ENCODE measurements at places on chromosomes 3 and 15. TPM values are rescaled to one million over a fixed set of nuclear protein-coding genes. Genes with fewer than 3 reads are reported as not detected.

CHRNA5 gene
- total RNA-seq, result 1.3 TPM

DNA sequence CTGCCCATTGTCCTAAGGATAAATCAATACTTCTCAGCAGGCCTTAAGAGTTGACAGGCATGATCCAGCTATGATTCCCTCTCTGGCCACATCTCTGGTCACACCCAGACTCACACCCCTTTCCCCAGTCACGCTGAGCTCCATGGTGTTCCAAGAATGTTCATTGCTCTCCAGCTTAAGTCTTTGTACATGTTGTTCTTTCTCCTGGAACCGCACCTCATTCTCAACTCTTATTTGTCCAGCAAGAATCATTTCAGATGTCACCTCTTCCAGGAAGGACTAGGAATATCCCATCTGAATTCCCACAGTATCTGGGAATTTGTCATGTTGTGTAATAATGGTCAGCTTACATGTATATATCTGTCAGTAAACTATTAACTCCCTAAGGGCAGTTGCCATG is 118.3 kb upstream of the GALNT15 start:
- no peaks in the 10 kb centered on the region for H3K27me3 ChIP-seq
- no peak overlapping the region for H3K4me3 ChIP-seq
- no peaks in the 10 kb centered on the region for H3K36me3 ChIP-seq
- no peaks in the 10 kb centered on the region for H3K4me1 ChIP-seq

NLGN1 gene
- total RNA-seq, result 3.4 TPM

DNA sequence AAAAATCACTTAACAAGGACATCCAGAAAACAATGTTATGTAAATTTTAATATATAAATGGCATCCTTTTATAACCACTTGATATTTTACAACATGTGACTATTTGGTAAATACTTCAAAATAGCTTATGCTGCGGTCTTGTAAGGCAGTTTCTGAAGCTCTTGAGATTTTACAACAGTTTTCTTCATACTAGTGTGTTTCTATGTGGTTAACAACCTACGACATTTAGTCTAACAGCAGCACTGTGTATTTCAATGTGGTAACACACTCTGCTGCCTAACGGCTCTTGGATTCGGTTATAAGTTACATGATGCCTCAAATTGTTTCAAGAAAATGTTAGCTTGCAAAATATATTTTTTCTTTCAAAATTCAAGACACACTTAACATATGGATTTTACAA is 12.9 kb upstream of the MELTF start:
- DNase-seq, result no peak
- H3K27ac ChIP-seq, result no peak overlapping the region
- H3K27me3 ChIP-seq, result no peaks in the 10 kb centered on the region
- peaks cover 5% of the 10 kb centered on the region for H3K36me3 ChIP-seq
- no peaks in the 10 kb centered on the region for H3K4me1 ChIP-seq
- no peak overlapping the region for H3K4me3 ChIP-seq

GRCh38 chr3:161838021-161838420 is 341.4 kb downstream of the OTOL1 start:
- peak; percentile 44 for DNase-seq
- no peaks in the 10 kb centered on the region for H3K27me3 ChIP-seq
- no peak overlapping the region for H3K27ac ChIP-seq

- no peaks in the 10 kb centered on the region for H3K27me3 ChIP-seq
- DNase-seq, result no peak
- no peak overlapping the region for H3K27ac ChIP-seq
- H3K4me1 ChIP-seq, result no peaks in the 10 kb centered on the region
- no peaks in the 10 kb centered on the region for H3K36me3 ChIP-seq
- no peak overlapping the region for H3K4me3 ChIP-seq
These were observed 105.4 kb downstream of the ABHD5 start for GRCh38 chr3:43796041-43796596.

HMCES gene
- total RNA-seq, result 35.6 TPM

DNA sequence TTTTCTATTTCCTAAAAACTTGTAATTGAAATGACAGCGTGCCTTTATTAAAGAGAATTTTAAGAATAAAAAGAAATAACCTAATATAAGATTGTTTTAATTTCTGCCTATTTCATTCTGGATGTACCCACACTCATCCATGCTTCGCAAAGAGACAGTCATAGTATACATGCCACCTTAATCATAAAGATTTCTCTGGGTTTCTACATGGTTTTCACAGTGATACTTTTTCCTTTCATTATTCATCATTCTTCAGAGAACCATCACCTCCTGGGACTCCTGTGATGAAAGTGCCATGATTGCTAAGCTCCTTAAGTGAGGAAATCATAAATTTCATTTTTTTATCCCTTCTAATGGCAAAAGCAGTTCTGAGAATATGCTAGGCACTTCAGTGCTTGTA is 4.3 kb upstream of the CCR8 start:
- H3K4me1 ChIP-seq, result no peaks in the 10 kb centered on the region
- DNase-seq, result no peak
- H3K4me3 ChIP-seq, result no peak overlapping the region
- H3K36me3 ChIP-seq, result no peaks in the 10 kb centered on the region
- no peak overlapping the region for H3K27ac ChIP-seq

GRCh38 chr3:184602372-184603150 is 41.0 kb downstream of the EPHB3 start:
- no peaks in the 10 kb centered on the region for H3K36me3 ChIP-seq
- DNase-seq, result no peak

ADCY5 gene
- 8.4 TPM for total RNA-seq

SIDT1 gene
- total RNA-seq, result 16.3 TPM

- no peak overlapping the region for H3K4me3 ChIP-seq
- no peaks in the 10 kb centered on the region for H3K4me1 ChIP-seq
- no peaks in the 10 kb centered on the region for H3K27me3 ChIP-seq
- no peak for DNase-seq
- H3K27ac ChIP-seq, result no peak overlapping the region
These were observed 13.4 kb upstream of the ZNF639 start for GRCh38 chr3:179309225-179310078.

C3orf22 gene
- 0.28 TPM for total RNA-seq

- no peaks in the 10 kb centered on the region for H3K27me3 ChIP-seq
- H3K4me1 ChIP-seq, result no peaks in the 10 kb centered on the region
- no peaks in the 10 kb centered on the region for H3K36me3 ChIP-seq
These were observed 278.8 kb upstream of the GADL1 start for GRCh38 chr3:31173118-31173718.

DNA sequence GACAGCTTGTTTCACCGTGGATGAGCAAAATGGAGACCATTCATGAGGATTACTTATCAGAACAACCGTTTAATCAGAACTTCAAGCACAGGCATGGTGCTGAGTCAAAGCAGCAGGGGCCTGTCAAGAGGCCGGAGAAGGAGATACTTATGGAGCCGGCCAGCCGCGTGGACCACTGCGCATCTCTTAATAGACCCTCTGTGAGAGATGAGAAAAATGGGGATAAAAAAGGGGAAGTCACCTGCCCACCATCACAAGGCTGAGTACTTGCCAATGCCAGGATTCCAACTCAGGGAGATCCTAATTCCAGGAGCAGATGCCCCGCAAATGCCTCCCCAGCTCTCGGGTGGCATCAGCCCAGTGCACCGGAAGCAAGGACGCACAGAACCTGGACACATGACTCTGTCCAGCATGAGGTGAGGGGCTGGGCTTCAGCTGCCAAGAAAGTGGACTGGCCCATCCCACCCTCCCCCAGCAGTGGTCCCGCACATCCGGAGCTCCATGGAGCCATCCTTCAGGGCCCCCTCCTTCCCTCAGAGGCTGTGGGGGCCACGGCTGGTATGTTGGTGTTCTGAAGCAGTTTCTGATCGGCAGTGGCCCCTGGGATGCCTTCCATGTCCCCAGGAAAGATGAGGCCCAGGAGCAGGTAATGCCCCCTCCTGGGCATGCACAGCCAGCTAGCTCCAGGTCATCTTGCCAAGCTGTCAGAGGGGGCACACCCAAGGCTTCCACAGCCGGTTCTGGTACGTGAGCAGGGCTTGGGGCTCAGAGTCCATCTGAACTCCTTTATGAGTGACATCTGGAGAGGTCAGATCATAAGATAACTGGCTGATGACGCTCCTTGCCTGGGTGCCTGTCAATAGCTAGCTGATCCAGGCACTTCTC is 143.8 kb downstream of the ATP10A start:
- no peak overlapping the region for H3K27ac ChIP-seq
- no peaks in the 10 kb centered on the region for H3K4me1 ChIP-seq
- no peak overlapping the region for H3K4me3 ChIP-seq
- H3K27me3 ChIP-seq, result no peaks in the 10 kb centered on the region

DNA sequence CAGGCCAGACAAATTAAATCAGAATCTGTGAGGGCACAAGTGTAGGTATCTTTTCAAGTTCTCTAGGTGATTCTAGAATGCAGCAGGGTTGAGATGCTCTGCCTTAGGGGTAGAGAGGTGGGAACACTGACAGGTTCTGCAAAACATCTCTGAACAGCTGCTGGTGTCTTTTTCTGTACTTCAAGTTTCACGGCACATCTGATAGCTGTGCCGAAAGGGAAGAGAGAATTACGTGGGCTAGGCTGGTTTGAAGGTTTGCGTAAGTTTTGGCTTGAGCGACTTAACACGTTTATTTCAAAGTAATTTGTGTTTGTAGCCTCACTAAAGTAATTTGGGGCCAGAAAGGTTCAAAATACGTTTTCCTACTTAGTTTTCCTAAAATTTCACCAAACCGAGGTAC is 22.5 kb downstream of the PXK start:
- no peaks in the 10 kb centered on the region for H3K27me3 ChIP-seq
- no peak overlapping the region for H3K27ac ChIP-seq
- H3K36me3 ChIP-seq, result no peaks in the 10 kb centered on the region
- H3K4me3 ChIP-seq, result no peak overlapping the region
- no peak for DNase-seq

MAP1A gene
- 17.8 TPM for total RNA-seq

GRCh38 chr3:113597596-113598354 is 65.4 kb downstream of the SIDT1 start:
- no peak overlapping the region for H3K4me3 ChIP-seq
- no peaks in the 10 kb centered on the region for H3K4me1 ChIP-seq
- no peak for DNase-seq
- no peaks in the 10 kb centered on the region for H3K27me3 ChIP-seq
- H3K36me3 ChIP-seq, result no peaks in the 10 kb centered on the region
- no peak overlapping the region for H3K27ac ChIP-seq

DNA sequence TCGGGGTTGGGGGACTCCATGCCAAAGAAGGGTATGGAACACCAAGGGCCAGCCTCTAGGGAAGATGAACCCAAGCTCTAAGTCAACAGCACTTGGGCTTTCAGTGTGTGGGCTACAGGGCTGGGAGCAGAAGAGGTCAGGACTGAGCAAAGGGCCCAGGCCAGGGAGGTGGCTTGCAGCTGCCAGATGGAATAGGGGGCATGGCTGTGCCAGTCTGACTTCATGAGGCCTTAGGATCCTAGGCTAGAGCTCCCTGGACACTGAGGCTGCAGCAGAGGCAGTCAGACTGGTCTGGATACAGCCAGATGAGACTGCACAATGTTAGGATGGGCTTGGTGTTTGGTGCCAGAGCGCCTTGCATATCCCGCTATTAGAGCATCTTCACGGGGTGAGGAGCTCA is 3.8 kb downstream of the RASGRF1 start:
- peaks cover 10% of the 10 kb centered on the region for H3K4me1 ChIP-seq
- H3K27ac ChIP-seq, result no peak overlapping the region
- peaks cover 25% of the 10 kb centered on the region for H3K27me3 ChIP-seq
- DNase-seq, result no peak
- no peaks in the 10 kb centered on the region for H3K36me3 ChIP-seq
- H3K4me3 ChIP-seq, result no peak overlapping the region

DNA sequence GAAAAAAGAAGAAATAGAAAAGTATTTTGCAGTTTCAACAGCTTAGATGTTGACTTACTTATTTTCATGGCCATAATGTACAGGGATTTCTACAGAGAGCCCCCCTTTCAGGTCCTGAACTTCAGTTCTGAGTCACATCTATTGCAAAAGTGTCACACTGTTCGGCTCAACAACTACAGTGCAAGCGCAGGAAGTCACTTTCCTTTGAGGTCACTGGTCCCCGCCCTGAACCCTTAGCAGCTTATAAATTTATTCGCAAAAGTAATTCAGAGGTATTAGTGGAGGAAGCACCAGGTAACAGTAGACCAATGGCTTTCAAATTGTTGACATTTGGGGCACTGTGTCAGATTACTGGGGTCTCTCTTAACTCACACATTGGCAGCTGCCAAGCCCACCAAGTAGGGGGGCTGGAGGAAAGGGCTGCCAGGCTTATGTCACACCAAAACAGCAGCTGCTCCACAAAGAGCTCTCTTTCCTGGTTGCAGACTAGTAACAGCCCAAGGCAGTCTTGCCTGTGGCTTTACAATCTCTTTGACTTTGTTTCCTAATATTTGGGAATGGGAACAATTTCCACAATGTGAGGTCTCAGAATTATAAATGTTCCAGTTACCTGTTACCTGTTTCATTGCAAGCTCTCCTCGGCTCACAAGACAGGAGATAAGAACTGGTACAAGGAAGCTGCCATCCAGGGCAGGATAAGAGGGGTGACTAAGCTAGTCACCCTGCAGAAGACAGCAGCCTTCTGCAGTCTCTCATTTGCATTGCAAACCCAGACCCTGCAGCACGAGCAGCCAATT is 130.2 kb upstream of the STRIT1 start:
- H3K27ac ChIP-seq, result no peak overlapping the region
- no peak for DNase-seq
- H3K36me3 ChIP-seq, result no peaks in the 10 kb centered on the region
- no peak overlapping the region for H3K4me3 ChIP-seq

DNA sequence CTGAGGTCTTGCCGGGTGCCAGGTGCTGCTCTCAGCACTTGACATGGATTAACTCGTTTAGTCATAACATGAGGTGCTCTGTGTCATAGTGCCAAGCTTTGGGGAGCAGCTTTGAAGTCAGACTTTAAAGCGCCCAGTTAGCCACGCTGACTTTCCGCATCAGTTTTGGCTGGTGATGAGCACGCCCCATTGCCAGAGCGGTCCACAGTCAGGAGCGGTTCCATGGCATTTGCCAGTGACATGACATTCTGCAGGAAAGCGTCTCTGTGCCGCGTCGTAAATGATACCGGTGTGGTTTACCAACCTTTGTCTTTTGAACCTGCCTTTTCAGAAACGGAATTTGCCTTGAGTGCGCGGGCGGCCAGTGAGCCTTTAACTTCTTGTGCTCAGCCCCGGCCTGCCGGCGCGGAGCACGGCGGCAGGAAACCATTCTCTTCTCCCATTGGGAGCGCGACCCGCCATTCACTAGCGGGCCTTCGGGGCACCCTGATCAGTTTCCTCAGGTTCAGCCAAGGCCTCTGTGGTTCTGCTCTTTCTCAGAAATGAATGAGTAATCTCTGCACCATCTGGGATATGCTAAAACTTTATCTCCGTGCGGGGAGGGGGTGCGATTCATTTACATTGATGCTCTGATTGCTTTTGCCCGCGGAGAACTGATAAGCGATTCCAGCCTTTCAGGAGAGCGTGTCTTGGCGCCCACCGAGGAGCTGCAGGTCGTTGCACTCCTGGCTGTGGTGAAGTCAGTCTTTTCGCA is 1.7 kb upstream of the SLC2A2 start:
- peak; percentile 70 for DNase-seq
- H3K27ac ChIP-seq, result peak overlapping the region; percentile 58
- H3K27me3 ChIP-seq, result peaks cover 13% of the 10 kb centered on the region
- no peak overlapping the region for H3K4me3 ChIP-seq
- H3K36me3 ChIP-seq, result no peaks in the 10 kb centered on the region
- H3K4me1 ChIP-seq, result peaks cover 7% of the 10 kb centered on the region

DNA sequence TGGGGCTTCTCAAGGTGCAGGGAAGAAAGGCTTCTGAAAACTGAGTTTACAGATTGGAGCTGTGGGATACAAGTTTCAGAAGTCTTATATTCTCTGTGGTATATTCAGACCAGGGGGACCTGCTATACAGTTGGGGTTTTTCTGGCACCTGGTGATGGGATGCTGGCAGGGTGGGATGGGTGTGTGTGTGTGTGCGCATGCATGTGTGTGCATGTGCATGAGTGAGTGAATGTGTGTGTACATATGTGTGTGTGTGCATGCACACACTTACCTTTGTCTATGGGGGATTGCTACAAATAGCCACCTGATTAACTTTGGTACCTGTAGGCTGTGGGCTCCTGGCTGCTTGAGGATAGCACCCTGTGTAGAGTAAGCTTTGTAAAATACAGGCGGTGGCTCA is 131.4 kb downstream of the PDCD6IP start:
- DNase-seq, result no peak
- H3K36me3 ChIP-seq, result no peaks in the 10 kb centered on the region
- no peaks in the 10 kb centered on the region for H3K4me1 ChIP-seq
- no peak overlapping the region for H3K4me3 ChIP-seq
